Inflammatory macrophage (primary cell): ENCODE measurements at places on chromosomes 7 and 10.
A peak's percentile ranks its signal among the peaks of the same experiment; 100 is the strongest.

GRCh38 chr7:46864716-46865115 lies 717.2 kb downstream of the TNS3 start:
- DNase-seq = no peak

- DNase-seq = peak; percentile 40
Measured at GRCh38 chr10:92822964-92823363, 25.4 kb upstream of the EXOC6 start.

DNA sequence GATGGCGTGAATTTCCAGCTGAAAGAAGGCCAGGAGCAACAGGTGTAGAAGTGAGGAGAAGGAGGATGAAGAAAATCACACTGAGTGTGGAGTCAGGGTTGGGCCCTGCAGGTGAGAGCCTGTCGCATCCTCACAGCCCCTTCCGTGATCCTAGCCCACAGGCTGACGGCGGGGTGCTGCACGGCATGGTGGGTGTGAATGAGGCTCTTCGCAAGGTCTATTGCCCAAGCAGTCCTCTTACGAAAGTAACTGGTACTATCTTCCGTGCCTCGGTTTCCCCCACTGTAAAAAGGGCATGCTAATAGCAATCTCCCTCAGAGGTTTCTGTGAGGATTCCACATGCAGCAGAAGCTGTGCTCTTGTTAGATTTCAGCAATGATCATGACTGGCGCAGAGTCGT lies 129.9 kb upstream of the TNS3 start:
- DNase-seq = no peak

DNA sequence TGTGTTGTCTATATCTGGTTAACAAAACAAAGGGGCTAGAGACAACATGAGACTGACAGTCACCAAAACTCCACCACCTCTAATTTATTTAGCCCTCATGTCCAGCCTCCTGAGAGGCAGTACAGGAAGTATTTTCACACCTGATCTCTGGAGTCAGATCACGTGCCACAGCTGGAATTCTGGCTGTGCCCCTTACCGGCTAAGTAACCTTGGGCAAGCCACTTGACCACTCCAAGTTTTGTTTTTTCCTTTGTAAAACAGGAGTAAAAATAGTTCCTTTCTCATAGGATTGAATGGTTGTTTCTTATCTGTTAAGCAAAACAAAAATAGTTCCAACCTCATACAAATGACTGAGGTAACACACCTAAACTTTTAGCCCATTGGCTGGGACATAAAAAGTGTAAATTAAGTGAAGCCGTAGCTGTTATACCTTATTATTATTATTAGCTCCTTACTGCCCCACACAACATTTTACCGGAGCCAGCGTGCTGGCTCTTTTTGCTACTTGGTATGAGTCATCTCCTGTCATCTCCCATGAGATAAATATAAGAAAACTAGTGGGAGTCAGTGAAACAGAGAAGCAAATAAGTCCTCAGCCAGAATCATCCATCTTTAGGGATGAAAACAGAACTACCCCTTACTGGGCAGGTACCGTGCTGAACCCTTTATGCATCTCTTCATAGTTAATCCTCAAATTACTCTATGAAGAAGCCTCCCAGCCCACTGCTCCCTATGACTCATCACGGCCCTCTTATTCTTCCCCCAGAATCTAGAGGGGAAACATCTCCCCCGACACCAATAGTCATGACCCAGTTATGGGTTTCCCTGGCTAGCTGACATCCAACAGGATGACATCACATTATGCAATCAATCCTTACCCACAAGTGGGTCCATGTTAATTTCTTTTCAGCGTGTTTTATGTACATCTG lies 44.9 kb downstream of the PPP1R3C start:
- no peak for DNase-seq

DNA sequence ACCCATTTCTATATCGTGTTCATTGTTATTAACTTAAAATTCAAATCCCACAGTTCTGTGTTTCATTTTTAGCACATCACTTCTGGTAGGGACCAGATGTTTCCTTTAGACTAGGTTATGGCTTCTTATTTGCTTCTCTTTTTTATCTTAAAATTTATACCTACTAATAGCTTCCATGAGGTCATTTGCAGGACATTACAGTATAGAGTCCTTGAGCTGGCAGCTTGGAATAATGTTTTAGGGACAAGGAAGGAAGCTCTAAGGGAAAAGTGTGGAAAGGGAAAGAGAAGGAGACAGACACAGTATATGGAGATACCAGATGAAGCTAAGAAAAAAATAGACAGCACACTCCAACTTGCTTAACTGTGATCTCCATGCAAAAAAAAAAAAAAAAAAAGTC lies 48.8 kb upstream of the CD36 start:
- no peak for DNase-seq
